Hematopoietic multipotent progenitor cell (in vitro differentiated cells): ENCODE measurements at places on chromosomes 5 and 9. TPM values are rescaled to one million over a fixed set of nuclear protein-coding genes. Genes with fewer than 3 reads are reported as not detected.

- DNase-seq, result no peak
These were observed 17.7 kb upstream of the RAPGEF1 start for GRCh38 chr9:131757549-131757948.

DNA sequence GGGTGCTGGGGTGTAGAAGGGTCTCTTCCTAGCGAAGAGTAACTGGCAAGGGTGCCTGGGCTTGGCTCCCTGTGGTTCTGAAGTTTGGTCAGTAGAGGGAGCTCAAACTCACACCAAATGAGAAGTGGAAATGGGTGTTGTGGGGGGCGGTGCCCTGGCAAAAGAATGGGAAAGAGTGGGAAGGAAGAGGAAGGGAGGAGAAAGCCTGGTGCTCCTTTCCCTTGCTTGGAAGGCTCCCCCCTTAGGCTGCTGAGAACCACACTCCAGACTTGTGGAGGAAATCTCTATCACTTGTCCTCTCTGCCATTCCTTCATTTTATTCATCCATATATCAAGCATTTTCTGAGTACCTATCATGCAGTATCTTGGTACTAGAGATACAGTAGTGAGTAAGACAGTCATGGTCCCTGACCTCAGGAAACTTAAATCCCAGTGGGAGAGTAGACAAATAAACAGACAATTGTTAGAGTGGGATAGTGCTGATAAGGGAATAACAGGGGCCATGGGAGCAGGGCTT lies 13.0 kb downstream of the SLC4A9 start:
- peak; percentile 48 for DNase-seq

DNA sequence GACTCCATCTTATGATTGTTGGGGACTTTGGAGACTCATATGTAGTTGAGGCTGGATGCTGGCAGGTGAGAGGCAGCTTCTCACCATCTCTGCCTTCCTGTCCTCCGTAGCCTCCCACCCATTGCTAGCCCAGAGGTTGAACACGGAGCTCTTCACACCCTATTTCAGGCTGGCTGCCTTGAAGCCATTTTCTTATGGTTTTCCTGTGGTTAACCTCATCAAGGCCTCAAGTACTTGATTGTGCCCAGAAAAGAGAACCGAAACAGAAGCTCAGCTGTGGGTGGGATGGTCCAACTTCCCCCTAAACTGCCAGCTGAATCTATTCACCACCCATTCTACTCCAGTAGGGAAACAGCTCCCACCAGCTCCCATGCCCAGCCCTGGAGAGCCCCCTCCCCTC lies 102.9 kb downstream of the LIFR start:
- DNase-seq, result peak; percentile 87

The PITX1 gene
- under 0.01 TPM for total RNA-seq

The PAEP gene
- not detected for total RNA-seq
